Stimulated activated naive CD4-positive, alpha-beta T cell treated with Interleukin-2 at 50 U/mL for 16 hours (primary cell): ENCODE measurements at places on chromosomes 3 and 15.

DNA sequence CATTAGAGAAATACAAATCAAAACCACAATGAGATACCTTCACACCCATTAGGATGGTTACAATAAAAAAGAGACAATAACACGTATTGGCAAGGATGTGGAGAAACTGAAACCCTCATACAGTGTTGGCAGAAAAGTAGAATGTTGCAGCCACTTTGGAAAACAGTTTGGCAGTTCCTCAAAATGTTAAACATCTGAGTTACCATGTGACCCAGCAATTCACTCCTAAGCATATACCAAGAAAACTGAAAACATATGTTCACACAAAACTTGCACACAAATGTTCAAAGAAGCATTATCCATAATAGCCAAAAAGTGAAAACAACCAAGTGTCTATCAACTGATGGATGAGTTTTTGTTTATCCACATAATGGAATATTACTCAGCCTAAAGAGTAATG lies 166.9 kb upstream of the FAM3D start:
- no peak for DNase-seq

DNA sequence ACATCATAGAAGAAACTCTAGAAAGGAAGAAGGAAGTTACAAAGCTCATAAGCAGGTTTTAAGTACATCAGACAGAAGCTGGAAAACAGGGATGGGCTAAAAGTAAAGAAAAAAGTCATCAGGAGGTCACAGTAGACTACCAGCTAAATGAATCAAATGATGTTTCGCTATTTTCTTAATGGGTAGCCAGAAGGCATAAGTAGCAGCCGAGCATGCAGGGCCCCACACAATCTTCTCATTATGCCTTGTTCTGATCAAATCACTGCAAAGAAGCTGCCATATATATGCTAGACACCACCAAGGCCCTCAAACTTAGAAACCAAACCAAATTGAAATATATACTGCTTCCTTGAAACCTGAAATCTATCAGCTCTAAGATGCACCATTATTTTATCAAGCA lies 349.1 kb downstream of the ULK4 start:
- no peak for DNase-seq

GRCh38 chr3:189305412-189305811 lies 133.6 kb downstream of the TPRG1 start:
- DNase-seq = no peak

DNA sequence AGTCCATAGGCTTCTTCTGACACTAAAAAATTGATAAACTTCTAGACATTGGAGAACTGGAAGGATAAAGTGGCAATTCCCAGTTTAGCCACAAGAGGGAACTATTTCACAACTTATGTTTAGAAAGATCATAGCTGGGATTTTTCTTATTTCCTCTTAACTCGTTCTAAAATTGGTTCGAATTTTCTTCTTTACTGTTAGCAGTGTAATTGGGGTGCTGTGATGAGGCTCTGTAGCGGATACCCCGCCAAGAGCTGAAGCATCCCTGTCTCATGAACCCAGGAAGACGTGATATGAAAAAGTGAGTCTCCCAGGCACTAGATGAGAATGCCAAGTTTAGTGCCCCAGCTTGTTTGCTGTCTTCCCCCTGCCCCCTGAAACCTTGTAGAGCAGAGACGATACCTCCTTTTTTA lies 85.1 kb downstream of the PDCD6IP start:
- DNase-seq = no peak

DNA sequence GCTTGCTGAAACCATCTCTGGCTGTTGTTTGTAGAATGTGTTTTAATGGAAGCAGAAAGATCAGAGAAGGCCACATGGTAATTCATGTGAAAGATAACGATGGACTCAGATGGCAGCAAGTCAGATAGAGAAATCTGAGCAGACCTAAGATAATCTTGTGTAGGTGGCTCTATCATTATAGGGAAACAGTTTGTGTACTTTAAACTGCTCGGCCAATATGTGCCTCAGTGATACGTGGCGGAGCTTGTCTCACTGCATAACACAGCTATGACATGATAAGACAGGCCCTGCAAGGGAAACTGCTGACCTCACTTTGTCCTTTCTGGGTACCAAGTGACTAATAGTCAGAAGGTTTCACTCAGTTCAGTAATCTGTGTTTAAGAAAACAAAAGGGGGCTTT lies 51.0 kb downstream of the MME start:
- no peak for DNase-seq

DNA sequence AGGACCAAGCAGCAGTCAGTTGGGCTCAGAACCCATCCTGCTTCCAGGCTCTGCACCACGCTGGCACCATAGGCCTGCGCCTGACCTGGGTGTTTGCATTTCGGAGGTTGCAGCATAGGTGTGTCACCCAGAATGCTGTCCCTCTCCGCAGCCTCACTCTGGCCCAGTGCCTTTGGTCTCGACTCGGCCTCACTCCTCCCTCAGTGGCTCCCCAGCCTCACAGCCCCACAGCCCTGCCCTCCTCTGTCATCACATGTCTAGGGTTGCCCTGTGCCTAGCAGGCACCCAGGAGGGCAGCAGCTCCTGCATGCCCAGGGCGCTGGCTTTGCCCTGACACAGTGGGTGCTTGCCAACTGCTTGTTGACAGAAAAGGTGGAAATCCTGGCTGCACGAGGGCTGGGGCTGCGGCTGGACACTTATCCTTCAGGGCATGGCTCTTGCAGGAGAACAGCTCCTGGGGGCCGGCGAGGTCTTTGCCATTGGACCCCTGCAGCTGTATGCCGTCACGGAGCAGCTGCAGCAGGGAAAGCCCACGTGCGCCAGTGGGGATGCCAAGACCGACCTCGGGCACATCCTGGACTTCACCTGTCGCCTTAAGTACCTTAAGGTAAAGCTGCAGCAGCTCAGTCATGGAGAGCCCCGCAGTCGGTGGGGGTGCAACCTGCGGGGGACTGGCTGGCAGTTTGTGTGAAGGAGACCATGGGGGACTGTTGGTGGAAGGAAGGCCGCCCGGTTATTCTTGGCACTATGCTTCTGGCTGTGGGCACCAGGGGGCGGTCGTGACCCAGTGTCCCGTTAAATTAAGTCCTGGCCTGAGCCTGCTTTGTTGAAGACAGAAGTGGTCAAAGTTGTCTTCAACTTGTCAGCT lies 16.2 kb downstream of the NISCH start:
- DNase-seq = no peak

DNA sequence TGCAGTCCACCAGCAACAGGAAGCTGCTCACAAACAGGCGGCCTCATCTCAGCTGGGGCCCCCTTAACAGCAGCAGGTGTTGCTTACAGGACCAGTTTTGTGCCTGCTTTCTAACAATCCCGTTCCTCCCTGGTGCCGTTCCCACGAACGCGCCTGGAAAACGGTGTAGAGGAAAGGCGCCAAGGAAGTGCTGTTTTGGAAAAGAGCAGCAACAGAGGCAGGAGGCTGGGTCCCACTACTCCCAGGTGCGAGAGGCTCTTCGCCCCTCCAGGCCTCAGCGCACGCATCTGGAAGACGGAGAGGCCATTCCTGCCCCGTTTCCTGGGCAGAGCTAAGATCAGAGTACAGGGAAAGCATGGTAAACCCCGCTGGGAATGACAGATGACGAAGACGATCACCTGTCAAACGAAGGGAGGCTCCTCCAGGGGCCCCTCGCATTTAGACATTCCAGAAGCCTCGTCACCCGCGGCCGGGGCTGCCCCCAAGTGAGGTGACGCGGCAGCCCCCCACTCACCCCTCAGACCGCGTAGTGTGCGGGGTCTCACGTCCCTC lies 603 bp downstream of the SCAPER start:
- no peak for DNase-seq

DNA sequence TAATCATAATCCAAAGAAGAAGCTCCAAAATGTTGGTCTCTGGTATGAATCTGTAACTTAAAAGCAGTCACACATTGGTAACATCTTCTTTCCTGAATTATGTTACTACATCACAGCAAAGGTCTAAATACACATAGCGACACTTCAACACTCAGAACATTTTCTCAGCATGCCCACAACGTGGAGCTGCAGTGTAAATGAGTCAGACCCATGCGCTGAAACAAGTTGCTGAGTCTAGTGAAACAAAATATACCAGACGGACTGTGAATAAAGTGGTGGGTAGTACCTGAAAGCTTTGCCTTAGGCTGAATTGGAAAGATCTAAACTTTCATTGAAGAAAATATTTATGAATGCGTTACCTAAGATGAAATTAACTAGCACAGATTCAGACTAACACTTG lies 33.2 kb upstream of the GOLGA8B start:
- no peak for DNase-seq

GRCh38 chr3:157300094-157300493 lies 136.6 kb upstream of the PTX3 start:
- DNase-seq = no peak

DNA sequence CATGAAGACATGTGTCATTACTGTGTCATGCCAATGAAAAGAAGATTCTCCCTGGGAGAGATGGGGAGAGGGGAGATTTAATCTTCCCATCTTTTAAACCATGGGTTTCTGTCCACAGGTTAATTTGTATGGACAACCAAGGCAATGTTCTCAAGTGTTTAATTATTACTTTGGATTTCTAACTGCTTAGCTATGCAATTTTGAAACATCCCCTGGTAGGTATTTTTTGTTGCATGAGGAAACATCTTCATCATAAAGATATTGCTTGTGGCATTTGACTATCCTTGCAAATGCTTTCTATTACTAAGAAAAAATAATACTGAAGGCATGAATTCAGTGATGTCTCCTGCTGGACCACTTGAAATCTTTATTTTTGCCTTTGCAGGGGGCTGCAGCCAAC lies 326.6 kb upstream of the TPM1 start:
- DNase-seq = no peak

- no peak for DNase-seq
These were observed 241.0 kb downstream of the NSUN3 start for GRCh38 chr3:94303897-94304296.

GRCh38 chr3:178324356-178324755 lies 211.9 kb upstream of the KCNMB2 start:
- DNase-seq = no peak

- no peak for DNase-seq
These were observed 77.2 kb upstream of the WDR72 start for GRCh38 chr15:53836618-53837017.

GRCh38 chr3:101780661-101781060 lies 1.6 kb downstream of the NXPE3 start:
- DNase-seq = no peak

- no peak for DNase-seq
These were observed 13.8 kb downstream of the SQOR start for GRCh38 chr15:45648521-45649200.

DNA sequence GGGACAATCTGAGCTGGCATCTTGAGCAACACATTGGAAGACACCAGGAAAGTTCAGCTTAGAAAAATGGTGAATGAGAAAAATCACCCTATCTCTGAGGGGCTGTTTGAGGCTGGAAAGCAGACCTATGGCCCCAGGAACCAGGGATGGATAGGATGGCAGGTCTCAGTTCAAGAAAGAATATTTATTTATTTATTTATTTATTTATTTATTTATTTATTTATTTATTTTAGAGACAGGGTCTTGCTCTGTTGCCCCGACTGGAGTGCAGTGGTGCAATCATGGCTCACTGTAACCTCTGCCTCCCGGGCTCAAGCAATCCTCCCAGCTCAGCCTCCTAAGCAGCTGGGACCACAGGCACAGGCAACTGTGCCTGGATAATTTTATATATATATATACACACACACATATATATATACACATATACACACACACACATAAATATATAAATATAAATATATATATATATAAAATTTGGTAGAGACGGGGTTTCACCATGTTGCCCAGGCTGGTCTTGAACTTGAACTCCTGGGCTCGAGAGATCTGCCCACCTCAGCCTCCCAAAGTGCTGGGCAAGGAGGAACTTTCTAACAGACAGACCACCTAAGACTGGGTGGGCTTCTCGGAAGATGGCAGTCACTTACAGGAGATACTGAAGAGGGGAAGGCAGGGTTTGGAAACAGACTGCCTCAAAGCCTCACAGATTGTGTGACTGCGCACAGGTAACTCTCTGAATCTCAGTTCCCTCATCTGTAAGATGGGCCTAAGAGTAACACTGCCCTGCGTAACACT lies 29.7 kb downstream of the CCDC13 start:
- no peak for DNase-seq

GRCh38 chr15:66858423-66859207 lies 156.6 kb downstream of the SMAD6 start:
- DNase-seq = no peak

- DNase-seq = no peak
These were observed 213.0 kb downstream of the PDCD6IP start for GRCh38 chr3:34011171-34012101.

- DNase-seq = no peak
These were observed 23.8 kb downstream of the CNOT10 start for GRCh38 chr3:32708672-32709283.

DNA sequence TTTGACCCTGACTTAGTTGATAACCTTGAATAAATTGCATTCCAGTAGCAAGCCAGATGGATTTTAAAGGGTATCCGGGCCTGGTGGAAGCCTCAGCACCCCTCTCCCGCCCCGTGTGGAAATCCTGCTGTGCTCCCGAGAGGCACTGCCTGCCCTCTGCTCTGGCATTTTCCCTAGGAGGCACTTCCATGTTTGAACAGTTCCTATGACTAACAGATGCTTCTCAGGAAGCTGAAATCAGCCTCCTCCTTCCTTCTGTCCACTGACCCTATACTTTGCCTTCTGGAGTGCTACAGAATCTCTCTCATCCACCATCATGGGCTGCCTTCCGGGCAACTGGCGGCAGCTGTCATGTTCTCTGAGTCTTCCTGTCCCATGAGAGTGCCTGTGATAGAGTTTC lies 90.8 kb downstream of the GABRG3 start:
- no peak for DNase-seq

DNA sequence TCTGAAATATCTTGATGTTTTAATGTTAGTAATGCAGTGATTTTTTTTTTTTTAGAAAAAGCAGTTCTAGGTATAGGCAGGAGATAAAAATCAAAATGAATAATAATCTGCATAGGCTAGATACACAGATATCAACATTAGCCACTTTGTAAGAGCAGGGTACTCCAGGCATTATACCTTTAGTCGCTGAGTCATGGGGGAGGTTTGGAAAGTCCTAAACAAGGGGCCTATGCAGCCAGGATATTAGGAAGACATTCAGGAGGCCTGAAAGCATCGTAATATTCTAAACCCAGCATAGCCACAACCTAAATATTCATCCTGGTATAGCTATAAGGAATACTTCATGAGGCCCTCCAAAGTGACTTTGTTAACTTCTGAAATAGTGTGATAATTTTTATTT lies 258.1 kb upstream of the NECTIN3 start:
- DNase-seq = no peak

DNA sequence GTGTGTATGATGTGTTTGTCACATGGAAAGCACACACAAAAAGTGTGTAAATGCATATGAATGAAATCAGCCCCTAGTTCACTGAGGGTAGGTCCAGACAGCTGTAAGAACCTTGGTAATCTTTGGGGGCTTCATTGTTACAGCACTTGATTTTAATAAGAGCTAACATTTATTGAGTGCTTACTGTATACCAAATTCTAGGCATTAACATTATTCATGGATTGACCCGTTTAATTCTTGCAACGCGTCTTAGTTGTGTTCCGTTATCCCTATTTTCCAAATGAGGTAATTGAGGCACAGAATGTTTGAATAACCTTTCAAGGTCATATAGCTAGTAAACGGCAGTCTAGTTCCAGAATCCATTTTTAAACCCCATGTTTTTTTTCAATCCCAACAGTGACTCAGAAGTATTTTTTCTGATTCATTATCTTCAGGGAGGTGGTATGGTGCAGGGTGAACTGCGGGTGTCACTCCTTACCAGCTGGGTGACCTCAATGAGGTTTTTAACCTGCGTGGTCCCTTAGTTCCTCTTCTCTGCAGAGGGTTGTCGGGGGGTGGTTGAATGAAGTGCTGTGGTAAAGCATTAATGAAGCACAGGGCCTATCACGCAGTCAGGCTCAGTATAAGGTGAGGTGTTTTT lies 14.2 kb downstream of the RAB8B start:
- peak; percentile 39 for DNase-seq

GRCh38 chr15:89007989-89008388 lies 80.3 kb upstream of the ABHD2 start:
- no peak for DNase-seq
